Naive thymus-derived CD8-positive, alpha-beta T cell (primary cell): ENCODE measurements at places on chromosomes 2 and 18. TPM values are rescaled to one million over a fixed set of nuclear protein-coding genes. Genes with fewer than 3 reads are reported as not detected.

Gene MAL
- 116 TPM for total RNA-seq

Gene TMEM178A
- 0.99 TPM for total RNA-seq

- no peaks in the 10 kb centered on the region for H3K4me1 ChIP-seq
- H3K4me3 ChIP-seq = no peak overlapping the region
- H3K27ac ChIP-seq = no peak overlapping the region
- no peak for DNase-seq
- no peaks in the 10 kb centered on the region for H3K36me3 ChIP-seq
- no peaks in the 10 kb centered on the region for H3K27me3 ChIP-seq
Observed at GRCh38 chr2:30736461-30737325, 70.6 kb downstream of the CAPN13 start.

- H3K4me1 ChIP-seq = peaks cover 33% of the 10 kb centered on the region
- no peak for DNase-seq
- no peak overlapping the region for H3K27ac ChIP-seq
- no peak overlapping the region for H3K4me3 ChIP-seq
- no peaks in the 10 kb centered on the region for H3K27me3 ChIP-seq
Observed at GRCh38 chr2:230879891-230880290, 15.1 kb downstream of the ITM2C start.

DNA sequence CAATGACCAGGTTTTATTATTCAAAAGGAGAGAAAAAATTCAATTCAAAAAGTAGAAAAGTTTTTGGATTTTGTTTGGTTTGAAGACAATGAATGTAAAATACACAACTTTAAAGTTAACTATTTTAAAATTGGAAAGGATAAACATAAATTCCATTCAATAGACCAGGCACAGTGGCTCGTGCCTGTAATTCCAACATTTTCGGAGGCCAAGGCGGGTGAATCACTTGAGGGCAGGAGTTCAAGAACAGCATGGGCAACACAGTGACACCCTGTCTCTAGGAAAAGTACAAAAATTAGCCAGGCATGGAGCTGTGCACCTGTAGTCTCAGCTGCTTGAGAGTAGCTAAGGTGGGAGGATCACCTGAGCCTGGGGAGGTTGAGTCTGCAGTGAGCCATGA lies 54.7 kb downstream of the SCN9A start:
- no peaks in the 10 kb centered on the region for H3K36me3 ChIP-seq
- no peak overlapping the region for H3K4me3 ChIP-seq
- DNase-seq = no peak
- H3K27me3 ChIP-seq = no peaks in the 10 kb centered on the region

DNA sequence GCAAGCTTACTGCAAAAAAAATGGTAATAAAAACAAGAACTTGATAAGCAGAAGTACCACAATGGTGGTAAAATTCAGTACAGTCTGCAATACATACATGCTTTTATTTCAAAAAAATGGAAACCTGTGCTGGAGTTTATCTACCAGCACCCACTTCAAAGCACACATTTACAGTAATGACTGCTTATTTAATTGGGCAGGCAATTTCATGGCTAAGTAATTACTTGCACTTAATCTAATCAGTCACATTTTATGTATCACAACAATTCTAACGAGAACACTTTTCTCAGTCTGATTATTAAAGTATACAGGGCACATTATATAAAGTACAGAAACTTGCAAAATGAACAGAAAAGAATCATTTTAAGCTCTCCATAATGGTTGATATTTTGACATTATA lies 5.2 kb downstream of the APCDD1 start:
- H3K27ac ChIP-seq = no peak overlapping the region
- H3K4me1 ChIP-seq = peaks cover 12% of the 10 kb centered on the region
- peaks cover 4% of the 10 kb centered on the region for H3K36me3 ChIP-seq
- no peak overlapping the region for H3K4me3 ChIP-seq
- peaks cover 13% of the 10 kb centered on the region for H3K27me3 ChIP-seq
- no peak for DNase-seq

GRCh38 chr2:113238871-113239839 lies 39.6 kb downstream of the PAX8 start:
- no peak overlapping the region for H3K27ac ChIP-seq
- H3K27me3 ChIP-seq = no peaks in the 10 kb centered on the region
- H3K36me3 ChIP-seq = peaks cover 24% of the 10 kb centered on the region
- no peak for DNase-seq
- no peak overlapping the region for H3K4me3 ChIP-seq

DNA sequence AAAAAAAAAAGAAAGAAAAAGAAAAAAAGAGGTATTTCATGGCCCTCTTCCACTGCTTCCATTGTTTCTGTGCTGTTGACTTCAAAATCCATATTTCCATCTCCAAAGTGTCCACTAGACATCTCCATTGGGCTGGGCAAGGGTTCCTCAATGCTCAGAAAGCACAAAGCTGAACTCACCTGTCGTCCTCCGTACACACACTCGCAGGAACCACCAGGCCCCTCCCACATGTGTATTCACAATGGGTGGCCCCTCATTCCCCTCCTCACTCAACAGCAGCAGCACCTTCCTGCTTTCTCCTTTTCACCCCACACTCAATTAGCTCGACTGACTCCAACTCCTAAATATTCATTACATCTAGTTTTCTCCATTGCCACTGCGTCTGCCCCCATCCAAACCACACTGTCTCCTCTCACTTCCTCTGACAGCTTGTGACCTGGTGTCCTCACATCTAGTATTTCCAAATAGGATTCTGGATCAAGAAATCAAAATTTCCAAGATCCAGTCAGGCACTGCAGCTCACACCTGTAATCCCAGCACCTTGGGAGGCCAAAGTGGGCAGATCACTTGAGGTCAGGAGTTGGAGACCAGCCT lies 25.2 kb downstream of the OSBPL1A start:
- H3K27me3 ChIP-seq = no peaks in the 10 kb centered on the region
- peaks cover 4% of the 10 kb centered on the region for H3K36me3 ChIP-seq
- H3K27ac ChIP-seq = no peak overlapping the region
- peaks cover 5% of the 10 kb centered on the region for H3K4me1 ChIP-seq
- DNase-seq = no peak
- no peak overlapping the region for H3K4me3 ChIP-seq

DNA sequence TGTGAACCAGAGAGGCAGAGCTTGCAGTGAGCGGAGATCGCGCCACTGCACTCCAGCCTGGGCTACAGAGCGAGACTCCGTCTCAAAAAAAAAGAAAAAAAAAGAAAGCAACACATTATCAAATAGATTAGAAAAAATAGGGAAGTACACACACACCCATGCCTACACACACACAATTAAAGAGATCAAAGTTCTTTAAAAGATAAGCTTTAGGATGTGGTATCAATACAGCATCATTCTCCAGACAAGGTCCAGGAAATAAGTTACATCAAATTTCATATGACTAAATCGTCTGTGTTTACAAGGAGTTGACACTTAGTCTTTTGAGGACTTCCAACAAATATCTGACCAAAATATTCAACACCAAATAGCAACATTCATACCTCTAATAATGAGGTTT lies 25.7 kb downstream of the PGAP1 start:
- H3K36me3 ChIP-seq = peaks cover 5% of the 10 kb centered on the region
- DNase-seq = no peak
- H3K4me1 ChIP-seq = no peaks in the 10 kb centered on the region
- H3K4me3 ChIP-seq = no peak overlapping the region
- no peaks in the 10 kb centered on the region for H3K27me3 ChIP-seq
- no peak overlapping the region for H3K27ac ChIP-seq

DNA sequence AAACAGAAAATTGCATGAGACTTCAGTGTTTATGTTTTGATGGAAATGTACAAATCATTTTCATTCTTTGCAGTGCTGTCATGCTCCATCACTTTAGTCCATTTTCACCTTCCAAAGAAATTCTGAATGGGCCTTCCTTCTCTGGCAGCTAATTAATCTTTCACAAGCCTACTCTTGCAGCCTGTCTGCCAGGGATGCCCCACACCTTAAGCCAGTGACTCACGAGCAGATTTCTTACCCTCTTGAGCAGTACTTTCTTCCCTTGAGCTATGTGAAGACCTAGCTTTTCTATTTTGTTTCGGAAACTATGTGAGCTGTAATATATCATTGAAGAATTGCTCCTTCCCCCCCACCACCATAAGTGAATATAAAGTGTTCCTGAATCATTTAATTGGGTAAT lies 404.3 kb upstream of the VWC2L start:
- no peaks in the 10 kb centered on the region for H3K27me3 ChIP-seq
- DNase-seq = no peak

- peaks cover 17% of the 10 kb centered on the region for H3K27me3 ChIP-seq
- H3K4me3 ChIP-seq = no peak overlapping the region
- H3K36me3 ChIP-seq = no peaks in the 10 kb centered on the region
- no peaks in the 10 kb centered on the region for H3K4me1 ChIP-seq
- no peak for DNase-seq
Observed at GRCh38 chr18:63648241-63648640, 4.2 kb upstream of the SERPINB4 start.

DNA sequence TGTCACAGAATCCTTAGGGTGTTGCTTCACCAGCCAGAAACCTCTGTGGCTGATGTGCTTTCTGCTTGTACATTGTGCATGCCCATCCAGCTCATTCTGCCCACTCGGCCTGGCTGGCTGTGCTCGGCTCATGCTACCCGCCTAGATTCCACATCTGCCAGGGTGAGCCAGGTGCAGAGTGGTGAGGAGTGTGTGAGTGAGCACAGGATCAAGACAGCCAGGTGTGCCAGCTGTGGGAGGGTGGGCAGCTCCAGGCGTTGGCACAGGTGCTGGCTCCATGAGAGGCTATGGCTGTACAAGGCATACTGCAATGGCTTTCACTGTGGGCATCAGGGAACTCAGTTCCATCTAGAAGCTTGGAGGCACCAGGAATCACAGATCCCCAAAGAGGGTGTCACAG lies 1321.8 kb upstream of the CRIM1 start:
- H3K27me3 ChIP-seq = no peaks in the 10 kb centered on the region
- no peak overlapping the region for H3K4me3 ChIP-seq
- no peak overlapping the region for H3K27ac ChIP-seq
- H3K36me3 ChIP-seq = no peaks in the 10 kb centered on the region

GRCh38 chr2:218010140-218010983 lies 7.6 kb upstream of the TNS1 start:
- H3K4me3 ChIP-seq = peak overlapping the region; percentile 78
- H3K36me3 ChIP-seq = no peaks in the 10 kb centered on the region
- H3K27ac ChIP-seq = no peak overlapping the region
- H3K27me3 ChIP-seq = peaks cover 55% of the 10 kb centered on the region
- peaks cover 8% of the 10 kb centered on the region for H3K4me1 ChIP-seq

DNA sequence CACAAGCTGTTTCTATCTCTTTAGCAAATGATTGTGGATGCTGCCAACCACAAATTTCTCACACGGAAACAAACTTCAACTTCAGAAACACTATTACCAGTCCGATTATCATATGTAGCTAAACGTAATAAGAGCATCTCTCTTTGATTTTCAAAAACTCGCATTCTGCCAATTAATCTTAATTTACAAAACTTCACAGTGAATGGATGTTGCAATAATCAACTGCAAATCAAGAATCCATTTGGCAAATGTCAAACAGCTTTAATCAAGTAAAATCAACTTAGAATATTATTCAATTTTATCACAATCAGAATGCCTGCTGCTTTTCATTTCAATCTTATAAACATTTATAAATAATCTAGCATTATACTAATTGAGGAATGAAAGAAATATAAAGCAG lies 54.2 kb downstream of the DTNB start:
- H3K27ac ChIP-seq = no peak overlapping the region
- no peak overlapping the region for H3K4me3 ChIP-seq
- H3K27me3 ChIP-seq = no peaks in the 10 kb centered on the region
- peaks cover 54% of the 10 kb centered on the region for H3K36me3 ChIP-seq
- DNase-seq = no peak

DNA sequence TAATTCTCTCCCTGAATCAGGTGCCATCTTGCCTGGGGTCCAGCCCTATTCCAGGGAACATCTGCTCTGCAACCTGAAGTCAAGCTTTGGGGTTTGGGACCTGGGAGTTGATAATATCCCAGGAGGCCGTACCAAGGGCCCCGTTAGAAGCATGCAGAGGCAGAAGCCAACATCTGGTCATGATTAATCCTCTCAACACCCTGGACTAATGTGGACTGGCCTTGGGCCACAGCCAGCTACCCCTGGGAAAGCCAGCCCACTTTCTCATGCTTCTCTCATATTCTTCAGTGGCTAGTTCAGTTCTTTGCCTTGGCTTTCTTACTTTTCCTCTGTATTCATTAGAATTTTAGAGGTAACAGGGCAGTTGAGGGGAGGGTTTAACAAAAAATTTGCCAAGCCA lies 515.6 kb upstream of the NRP2 start:
- peaks cover 9% of the 10 kb centered on the region for H3K4me1 ChIP-seq
- H3K4me3 ChIP-seq = no peak overlapping the region
- H3K27ac ChIP-seq = no peak overlapping the region
- H3K27me3 ChIP-seq = no peaks in the 10 kb centered on the region
- H3K36me3 ChIP-seq = no peaks in the 10 kb centered on the region
